ENCODE measurements at places on chromosomes 5 and 9. TPM values are rescaled to one million over a fixed set of nuclear protein-coding genes. Genes with fewer than 3 reads are reported as not detected.

DNA sequence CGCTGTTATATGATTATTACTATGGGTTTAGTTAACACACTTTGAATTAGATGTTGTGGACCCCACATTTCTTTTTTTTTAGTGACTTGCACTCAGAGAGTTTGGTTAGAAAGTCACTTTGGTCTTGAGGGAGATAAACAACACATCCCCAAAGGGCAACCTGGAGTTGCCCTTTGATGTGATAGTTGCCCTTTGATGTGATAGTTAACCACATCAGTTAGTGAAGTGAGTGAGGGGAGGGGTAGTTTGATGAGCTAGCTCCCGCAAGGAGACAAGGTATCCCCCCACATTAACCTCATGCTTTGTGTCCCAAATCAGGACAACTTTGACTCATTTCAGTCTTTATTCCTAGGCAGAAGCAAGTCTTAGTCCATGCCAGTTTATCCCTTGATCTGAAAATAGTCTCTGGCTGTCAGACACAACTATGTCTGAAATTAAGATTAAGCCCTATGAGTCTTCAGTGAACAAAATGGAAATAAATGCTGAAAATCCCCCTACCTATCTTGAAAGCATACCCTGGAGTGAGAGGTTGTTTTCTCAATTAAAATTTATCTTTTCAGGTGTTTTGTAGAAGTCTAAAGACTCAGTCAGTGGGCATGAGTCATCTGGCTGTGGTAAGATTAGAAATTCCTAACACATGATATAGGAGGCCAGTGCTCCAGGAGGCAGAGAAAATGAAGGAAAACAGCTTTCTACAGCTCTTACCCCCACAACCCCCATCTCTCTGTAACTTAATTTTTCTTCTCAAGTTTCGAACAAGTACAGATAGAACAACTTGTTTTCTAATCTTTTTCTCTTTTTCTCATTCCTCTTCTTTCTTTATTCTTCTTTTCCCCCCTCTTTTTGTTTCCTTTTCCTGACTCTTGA is 208.9 kb upstream of the DMRTA1 start:
- DNase-seq: no peak

The NXNL2 gene
- 4.3 TPM for total RNA-seq

DNA sequence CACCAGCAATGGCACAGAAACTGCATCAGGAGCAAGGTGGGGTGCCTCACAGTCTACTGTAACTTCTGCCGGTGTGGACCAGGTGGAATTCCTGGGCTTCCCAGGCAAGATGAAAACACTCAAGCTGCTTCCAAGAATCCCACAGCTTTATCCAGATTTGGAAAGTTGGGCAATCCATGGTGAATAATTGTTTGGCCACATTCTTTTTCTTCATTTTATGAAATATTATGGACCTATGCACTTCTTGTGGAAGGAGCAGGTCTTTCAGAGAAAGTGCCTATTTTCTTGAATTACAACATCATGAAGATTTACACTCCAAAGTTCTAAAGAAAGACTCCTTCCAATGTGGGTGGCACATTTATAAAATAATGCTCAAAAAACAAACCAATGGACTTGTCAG is 503.6 kb downstream of the SEMA5A start:
- DNase-seq: no peak

The STC2 gene
- total RNA-seq: 160 TPM

DNA sequence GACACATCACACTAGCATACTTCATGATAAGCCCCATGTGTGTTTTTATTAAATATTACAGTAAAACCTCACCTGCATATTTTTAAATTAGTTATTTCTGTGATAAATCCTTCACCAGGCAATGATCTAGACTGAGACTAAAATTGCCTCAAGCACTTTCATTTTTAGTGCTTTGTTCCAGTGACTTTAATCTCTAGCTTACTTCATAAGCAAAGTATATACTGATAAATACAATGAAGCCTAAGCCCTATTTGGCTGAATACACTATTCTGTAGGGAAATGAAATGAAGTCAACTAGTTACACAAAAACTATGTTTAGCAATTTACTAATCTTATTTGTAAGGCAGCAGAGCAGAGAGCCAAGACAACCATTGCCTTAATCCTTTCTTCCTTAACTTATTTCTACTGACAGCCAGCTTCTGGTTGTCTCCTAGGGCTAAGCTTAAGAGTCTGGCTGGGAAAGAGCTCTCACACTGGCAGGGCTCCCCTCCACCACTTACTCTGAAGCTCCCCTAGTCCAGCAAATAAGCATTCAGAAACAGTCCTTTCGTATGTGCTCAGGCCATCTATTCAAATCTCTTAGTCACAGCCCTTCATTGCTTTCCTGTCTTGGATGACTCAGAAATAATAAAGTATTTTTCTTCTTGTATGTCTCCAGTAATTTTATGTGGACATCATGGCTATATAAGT is 31.4 kb upstream of the MTAP start:
- no peak for DNase-seq

The ADAMTS19 gene
- total RNA-seq: 27.4 TPM

The DYNC2I2 gene
- 68.4 TPM for total RNA-seq

The GABRA1 gene
- 0.16 TPM for total RNA-seq

GRCh38 chr5:164052536-164053093 is 547.2 kb downstream of the MAT2B start:
- no peak for DNase-seq

DNA sequence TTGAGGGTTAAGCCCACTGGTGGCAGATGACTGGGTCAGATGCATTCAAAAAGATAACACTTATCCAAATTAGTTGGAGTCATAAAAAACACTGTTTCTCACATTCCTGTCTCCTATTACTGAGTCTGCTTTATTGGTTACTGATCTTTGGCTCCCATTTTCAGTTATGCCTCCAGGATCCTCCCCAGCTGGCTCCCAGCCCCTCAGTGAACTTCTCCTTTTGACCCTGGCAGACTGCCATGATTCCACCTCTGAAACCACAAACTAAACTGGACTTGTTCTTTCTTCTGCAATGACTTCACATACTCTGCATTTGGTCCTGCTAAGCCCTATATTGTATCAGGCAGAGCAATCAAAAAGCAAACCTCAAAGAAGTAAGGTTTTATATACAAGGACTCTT is 860.8 kb upstream of the DMAC1 start:
- no peak for DNase-seq

DNA sequence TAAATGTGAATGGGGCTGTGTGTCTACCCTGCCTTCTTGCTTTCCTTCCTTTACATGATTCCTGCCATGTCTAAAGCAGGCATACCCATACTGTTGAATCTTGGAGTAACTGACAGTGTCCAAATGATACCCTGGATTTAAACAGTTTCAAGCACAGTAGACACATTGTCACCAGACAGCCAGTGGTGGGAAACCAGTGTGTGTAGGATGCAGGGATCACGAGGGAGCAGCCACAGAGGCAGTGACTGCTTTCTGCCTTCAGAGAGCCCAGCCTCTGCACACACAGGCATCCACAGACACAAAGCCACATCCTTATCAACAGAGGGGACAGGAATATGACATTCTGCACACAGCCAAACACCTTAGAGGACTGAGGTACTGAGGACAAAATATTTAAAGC is 184.2 kb upstream of the TBCA start:
- no peak for DNase-seq

The PDZD2 gene
- total RNA-seq: 19.8 TPM

DNA sequence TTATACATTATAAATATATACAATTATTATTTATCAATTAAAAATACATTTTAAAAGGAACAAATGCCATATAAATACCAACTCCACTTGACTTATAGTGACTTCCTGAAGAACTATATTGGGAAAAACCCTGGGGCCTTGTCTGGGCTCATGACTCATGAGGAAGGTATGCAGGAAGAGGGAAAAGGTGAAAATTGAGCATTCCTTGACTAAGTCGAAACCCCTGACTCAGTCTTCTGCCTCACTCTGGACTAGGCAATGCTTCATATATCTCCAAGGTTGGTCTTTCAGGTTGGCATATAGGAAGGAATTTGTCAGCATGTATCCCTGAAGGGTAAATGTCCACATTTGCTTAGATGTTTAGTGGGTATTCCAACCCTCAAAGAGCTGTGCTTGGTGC is 78.5 kb downstream of the SH3TC2 start:
- DNase-seq: peak; percentile 60

The SARDH gene
- 10.4 TPM for total RNA-seq

GRCh38 chr5:168303393-168304025 is 12.1 kb downstream of the WWC1 start:
- no peak for DNase-seq

DNA sequence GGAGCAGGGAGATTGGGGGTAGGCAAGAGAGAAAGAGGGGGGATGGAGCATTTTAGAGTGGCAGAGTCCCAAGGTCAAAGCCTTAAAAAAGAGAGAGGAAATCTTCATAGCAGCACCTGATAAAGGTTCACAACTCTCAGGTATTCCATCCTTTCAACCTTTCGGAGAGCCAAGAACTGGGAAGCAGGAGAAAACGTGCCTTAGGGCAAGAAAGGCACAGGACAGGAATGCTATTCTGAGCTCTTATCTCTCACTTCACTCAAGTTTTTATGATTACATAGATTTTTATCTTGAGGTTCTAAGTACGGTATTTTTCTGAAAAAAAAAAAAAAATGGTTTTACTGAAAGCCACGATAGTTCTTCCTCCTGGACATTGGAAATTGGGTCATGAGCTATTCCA is 34.5 kb upstream of the SMAD5 start:
- DNase-seq: no peak

The FBP2 gene
- not detected for total RNA-seq

DNA sequence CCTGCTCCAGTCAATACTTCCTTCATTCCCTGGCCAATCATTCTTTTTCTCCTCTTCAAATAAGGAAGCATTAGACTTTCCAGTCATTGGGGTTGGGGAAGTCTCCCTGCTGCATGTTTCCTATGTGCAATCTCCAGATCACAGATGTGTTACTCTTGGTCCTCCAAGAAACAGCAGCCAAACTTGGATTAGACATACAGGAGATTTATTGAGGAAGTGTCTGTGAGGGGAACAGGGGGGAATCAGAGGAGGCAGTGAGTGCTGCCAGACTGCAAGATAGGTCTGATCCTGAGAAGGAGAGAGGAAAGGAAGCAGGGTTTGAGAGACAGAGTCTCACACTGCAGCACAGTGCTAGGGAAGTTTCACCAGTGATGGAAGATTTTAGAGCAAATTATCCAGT is 40.6 kb upstream of the SLIT3 start:
- no peak for DNase-seq

DNA sequence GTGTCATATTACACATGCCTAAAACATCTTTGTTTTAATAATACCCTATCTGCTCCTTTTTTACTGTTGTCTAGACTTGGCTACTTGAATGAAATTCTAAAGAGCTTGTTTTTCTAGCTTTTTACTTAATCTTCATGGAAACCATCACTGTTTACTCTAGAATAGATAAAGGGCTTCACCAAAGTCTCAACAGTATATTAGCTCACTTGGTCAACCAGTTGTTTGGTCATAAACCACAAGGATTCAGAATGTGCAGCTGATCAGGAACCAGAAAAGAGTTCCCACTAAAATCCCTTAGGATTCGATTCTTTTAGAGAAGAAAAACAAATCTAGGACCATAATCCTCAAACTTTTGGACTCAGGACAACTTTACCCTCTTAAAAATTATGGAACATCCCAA is 38.0 kb downstream of the CDO1 start:
- DNase-seq: no peak

The SLC46A2 gene
- total RNA-seq: not detected

- DNase-seq: no peak
These were observed 81.3 kb upstream of the SPATA31C2 start for GRCh38 chr9:88219601-88220000.

- DNase-seq: no peak
These were observed 32.3 kb downstream of the TSC1 start for GRCh38 chr9:132912131-132912530.

The LRRC19 gene
- total RNA-seq: not detected

Data from GM23338 (cell line).